ENCODE measurements at places on chromosomes 12 and 14.

DNA sequence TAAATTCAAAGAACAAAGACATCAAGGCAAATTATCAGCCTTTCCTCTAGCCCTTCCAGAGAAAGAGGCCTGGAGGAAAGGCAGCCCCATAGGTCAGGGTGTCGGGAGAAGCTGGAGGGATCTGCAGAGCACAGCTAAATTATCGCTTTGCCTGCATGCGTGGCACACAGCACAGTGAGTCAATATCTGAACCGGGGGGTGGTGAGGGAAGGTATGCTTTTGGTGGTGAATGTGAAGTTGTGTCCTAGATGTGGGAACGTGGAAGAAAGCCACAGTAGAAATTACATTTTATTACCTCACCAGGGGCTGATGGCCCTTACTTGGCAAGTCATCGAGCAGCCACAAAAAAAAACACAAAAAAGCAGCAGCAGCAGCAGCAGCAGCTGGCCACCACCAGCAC lies 243.2 kb downstream of the EGLN3 start:
- DNase-seq: no peak

DNA sequence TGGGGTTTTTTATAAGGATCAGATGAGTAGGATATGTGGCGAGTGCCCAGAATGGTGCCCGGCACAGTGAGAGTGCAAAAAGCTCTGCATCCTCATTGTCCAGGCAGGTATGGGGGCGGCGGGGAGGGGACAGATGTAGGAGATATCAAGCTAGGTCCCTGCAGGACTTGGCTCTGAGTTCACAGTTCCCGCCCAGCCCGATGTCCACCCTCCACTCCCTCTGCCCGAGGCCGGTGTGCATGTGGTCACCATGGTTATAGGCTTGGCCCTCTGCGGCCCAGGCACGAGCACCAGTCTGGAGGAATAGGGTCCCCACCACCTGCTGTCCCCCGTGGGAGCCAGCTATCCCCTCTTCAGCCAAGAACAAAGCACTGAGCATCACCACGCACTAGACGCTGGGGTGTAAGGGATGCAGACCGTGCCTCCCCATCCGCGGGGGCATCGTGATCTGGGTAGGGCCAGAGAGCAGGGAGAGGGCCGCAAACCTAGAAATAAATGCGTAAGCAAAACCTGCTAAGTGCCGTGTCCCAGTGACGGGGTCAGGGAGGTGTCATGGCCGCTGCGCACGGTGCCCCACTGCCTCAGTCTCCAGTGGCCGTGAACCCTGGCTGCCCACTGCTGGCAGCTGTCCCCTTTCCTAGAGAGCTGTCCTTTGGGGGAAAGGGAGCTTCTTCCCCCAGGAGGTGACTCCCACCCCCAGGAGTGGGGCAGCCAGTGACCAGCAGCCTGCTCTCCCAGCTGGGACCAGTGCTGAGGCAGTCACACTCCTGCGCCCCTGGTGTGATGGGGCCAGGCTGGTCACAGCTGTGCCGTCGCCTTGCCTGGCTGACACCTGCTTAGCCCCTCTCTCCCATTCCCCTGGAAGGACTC lies 12.0 kb downstream of the RFLNA start:
- no peak for DNase-seq

- DNase-seq: no peak
These were observed 37.5 kb downstream of the MAP3K9 start for GRCh38 chr14:70771781-70772212.

DNA sequence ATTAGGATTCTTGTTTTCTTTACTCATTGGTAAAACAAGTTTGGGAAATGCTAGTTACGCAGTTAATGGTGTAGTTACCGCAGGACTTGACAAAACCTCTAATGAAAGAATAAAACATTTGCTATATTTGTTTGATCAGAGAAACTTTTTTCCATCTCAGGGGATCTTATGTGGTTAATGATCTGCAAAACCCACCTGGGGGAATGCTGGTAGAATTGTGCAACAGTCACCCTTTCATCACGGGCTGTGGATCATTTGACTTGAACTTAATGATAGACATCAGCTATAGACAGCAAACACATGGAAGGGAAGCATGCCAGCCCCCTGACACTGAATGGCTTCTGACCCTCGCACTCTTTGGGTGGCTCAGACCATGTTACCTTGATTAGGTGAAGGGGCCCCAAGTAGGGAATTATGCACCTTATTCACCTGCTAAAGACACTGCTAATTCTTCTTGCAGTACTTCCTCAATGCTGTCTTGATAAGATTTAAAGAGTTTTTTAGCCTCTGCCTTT lies 84.2 kb downstream of the PDE3A start:
- DNase-seq: no peak

DNA sequence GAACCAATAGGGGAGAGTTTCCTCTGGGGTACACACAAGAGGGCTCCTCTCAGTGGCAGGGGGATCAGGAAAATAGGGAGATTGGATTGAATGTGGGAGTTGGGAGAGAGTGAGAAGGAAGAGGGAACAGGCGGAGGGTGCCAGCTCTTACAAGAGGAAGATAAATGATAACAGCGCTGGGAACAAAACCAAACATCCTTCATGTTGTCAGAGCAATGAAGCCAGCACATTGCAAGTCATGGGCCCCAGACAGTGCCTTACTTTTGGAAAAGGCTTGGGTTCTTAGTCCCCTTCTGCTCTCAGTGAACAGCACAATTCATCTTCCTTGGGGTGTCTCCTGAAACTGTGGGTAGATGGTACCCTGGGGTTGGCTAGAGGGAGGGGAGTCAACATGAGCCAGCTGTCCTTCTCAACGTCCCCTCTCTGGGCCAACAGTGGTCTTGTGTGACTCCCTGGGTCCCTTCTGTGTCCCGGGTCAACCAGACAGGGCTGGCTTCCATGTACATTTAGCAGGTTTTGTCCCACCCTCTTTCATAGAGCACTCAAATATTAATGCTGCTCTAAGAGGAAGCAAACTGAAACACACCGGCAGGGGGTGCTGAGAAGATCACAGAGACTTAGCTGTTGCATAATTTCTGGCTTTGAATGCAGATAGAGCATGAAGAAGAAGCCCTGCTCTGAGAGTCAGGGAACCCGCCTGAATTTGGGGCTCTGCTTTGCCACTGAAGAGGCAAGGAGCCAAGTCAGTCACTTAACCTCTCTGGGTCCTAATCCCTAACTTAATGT lies 138.5 kb downstream of the ESRRB start:
- DNase-seq: no peak

DNA sequence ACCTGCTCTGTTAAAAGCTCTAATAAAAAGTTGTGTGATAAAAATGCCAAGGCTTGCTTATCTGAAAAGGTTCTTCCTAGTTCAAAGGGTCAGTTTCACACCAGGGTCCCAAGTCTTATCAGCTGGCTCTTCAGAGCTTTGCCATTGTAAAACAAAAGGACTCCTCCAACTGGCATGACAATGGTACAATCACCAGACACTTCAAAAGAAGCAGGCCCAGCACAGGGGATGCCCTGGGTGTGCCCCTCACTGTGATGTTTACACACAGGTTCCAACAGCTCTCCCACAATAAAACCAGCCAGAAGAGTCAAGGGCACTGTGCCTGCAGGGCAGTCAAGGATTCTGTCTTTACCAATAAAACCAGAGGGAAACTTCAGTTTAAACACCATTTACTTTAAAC lies 78.7 kb downstream of the PRICKLE1 start:
- DNase-seq: no peak
